ENCODE measurements at places on chromosomes 1 and 21.

GRCh38 chr1:31855038-31855845, 39.4 kb upstream of the SPOCD1 start:
- peak; percentile 58 for DNase-seq

- DNase-seq = no peak
Observed at GRCh38 chr1:228074954-228075730, 7.4 kb upstream of the ARF1 start.

- DNase-seq = no peak
Observed at GRCh38 chr1:181806746-181807145, 254.8 kb downstream of the ZNF648 start.

DNA sequence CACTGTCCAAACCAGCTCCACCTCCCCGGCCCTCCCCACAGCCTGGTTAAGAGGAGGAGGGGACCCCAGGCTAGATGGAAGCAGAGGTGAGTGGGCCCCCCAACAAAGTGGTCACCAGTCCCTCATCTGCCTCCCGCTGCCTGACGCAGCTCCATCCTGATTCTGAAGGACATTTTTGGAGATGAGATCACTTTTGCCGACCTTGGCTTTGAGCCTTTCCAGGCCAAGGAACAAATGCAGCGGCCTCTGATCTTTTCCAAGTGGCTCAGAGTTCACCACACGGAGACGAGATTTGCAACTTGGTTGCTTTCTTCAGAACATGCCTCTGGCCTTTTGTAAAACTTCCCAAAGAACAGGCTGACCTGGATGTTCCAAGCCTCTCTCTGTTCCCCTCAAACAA, 223.1 kb downstream of the NPHP4 start:
- no peak for DNase-seq

DNA sequence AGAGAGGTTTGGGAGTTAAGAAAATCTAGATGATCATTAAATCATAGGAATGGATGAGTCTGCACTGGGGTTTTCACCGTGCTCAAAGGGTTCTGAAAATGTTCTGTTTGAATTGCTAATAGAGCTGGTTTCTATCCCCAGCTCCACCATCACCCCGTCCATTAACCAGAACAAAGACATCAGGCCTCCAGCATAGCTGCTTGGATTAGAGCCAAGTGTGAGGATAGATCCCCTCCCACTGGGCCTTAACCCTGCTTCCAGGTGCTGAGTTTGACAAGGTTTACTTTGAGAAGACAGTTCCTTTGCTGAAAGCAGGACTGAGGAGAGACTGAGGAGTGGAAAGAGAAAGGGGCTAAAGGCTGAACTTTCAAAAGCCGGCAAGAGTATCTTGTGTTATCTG, 48.3 kb downstream of the MPZL1 start:
- DNase-seq = no peak

DNA sequence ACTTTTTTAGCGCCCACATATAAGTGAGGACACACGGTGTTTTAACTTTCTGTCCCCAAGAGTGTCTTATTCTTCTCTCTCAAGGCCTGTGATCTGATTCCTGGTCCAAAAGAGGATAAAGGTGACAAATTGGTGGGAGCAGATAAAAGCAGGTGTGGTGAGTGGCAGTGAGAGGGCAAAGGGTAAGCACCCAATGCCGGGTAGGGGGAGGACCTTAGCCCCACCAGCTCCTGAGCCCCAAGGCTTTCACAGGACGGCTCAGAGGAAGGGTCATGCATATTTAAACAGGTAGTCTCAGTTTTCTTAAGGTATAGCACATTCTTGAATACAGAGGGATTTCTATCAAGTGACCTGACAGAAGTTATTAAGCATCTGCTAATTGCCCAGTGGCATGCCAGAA, 19.6 kb downstream of the LBR start:
- DNase-seq = no peak

DNA sequence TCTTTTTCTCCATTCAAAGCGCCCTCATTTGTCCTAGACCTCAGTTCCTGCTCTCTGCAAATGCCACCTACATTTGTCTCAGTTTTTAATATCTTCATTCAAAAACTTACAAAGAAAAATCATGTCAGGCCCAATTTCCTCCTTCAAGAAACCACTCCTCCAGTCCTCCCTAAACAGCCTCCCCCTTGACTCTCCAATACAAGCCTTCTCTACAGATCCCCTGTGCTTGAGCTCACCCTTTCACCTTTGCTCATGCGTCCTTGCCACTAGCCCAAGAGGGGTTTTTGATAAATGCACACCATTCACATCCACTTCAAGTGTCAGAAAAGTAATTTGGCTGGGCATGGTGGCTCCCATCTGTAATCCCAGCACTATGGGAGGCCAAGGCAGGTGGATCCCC, 140.6 kb downstream of the RERE start:
- no peak for DNase-seq

DNA sequence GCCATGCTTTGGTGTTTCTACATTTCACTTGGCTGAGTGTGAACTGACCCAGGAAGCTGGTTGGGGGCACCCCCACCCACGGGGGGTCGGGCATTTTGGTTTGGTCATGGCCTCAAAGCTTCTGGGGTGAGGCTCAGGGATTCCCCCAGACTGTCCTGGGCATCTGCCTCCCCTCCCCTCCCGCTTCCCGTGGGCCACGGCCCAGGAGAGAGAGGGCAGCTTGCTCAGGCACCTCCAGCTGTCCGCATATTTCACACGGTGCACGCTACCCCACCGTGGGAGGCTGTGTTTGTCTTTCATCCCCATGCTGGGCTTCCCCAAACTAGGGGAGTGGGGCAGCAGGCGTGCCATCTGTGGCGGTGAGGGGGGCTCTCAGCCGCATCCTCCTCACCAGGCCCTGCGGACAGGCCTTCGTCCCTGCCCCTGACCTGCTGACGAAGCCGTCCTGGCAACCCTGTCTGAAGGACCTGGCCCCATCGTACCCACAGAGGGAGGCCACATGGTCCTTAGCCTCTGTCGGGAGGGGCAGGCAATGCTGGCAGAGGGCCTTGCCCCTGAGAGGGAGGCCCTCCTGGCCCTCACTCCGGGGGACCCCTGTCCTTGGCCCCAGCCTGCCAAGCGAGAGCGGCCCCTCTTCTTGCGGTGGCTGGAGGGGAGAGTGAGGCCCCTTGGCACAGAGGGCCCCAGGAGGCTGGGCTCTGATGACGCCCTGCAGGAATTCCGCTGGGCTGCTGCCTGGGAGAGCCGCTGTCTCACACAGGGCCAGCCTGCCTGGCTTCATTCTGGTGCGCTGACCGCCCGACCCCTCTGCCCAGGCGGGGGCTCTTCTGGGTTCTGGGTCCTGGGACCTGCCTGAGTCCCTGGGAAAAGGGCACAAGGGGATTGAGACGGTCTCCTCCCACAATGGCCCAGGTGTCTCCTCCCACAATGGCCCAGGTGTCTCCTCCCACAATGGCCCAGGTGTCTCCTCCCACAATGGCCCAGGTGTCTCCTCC, 22.1 kb downstream of the TP73 start:
- DNase-seq = no peak

- DNase-seq = no peak
Observed at GRCh38 chr1:184840596-184840995, 85.9 kb upstream of the EDEM3 start.

Data from suppressor macrophage (primary cell).